ENCODE measurements at places on chromosomes 11 and 22.

DNA sequence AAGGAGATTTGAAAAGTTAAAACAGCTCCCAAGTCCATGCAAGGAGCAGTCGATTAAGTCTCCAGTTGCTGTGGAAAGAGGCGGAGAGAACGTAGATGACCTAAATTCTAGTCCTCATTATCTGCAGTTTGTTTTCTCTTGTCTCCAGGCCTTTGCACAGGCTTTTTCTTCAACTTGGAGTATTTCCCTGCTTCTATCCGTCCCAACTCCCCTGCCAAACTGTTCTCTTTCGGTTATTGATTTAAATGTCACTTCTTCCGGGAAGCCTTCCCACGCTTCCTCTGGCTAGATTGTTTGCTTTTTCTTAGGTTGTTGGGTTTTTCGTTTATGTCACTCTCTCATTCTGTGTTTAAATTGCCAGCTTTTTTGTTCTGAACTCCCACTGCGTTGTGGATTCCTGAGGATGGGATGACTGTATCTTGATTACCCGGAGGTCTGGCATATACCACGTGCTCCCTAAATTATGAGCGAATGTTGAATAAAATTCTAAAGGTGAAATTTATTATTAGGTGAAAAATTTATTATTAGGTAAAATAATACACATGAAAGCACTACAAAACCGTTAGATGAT is 463 bp downstream of the TMEM126B start:
- DNase-seq, result no peak

DNA sequence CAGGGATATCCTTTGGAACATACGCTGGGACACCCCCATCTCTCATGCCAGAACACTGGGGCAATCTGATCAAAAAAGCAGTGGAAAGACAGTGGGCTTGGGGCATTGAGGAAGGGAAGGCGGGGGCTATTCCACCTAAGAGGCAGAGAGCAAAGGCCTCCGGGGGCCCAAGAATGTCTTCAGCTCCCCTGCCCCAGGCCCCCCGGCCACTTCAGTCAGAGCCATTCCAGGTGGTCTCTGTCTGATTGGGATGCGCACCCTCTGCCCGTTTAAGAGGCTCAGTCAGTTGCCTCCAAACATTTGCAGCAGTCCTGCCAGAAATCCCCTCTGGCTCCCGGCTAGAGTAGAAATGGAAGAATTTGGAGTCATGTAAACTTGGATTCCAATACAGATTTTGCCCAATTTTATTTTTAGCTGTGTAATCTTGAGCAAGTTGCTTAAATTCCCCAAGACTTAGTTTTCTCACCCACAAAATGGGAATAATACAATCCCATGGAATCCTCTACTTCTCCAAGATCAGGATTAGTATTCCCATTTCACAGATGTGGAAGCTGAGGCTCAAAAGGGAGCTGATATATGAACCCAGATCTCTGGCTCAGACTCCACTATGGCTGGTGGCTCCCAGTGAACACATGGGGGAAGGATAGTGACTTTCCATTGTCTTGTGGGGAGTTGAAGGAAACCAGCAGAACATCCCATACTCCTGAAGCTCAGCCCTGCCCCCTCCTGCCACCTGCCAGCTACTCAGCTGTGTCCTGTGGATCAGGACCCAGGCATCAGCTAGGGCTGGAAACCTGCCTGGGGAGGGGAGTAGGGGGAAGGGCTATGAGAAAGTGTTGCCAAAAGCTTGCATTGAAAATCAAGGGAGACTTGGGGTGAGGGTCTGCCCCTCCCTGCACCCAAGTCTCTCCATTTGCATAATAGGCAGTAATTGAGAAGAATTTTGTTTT is 6.1 kb upstream of the WNT11 start:
- no peak for DNase-seq

DNA sequence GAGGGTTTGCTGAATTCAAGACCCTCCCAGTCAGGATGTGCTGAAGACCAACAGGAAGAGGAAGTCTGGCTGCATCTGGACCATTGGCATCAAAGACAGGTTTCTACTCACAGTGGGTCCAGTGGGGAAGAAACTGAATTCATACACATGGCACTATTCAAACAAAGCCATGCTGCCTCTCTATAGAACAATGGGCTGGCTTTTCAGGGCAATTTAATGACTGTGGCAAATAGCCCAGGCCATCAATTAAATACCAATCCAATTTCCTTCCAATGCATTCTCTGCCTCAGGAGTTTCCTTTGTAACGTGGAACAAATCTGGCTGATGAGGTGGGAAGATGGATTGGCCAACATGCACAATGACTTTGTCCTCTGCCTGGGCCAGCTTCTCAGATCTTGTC is 98.6 kb downstream of the SEZ6L start:
- DNase-seq, result no peak

- no peak for DNase-seq
These were observed 48.9 kb upstream of the KIRREL3 start for GRCh38 chr11:127049486-127049885.

DNA sequence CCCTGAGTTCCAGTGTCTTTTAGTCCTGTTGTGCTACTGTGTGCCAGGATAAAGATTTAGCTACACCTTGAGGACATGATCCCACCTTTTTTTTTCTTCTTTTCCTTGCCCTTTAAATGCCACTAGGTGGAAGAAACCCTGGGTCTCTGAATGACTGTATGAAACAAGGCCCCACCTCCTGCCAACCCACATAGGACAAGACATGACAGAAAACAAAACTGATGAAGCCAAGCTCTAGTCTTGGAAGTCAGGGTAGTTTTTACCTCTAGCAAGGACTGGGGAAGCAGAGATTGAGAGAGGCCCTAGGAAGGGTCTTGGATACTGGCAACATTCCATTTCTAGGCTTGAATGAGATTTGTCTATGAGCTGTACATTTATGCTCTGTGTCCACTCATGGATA is 410.7 kb downstream of the MIAT start:
- no peak for DNase-seq

GRCh38 chr22:50274311-50274710 is 4.1 kb upstream of the MAPK11 start:
- peak; percentile 63 for DNase-seq

GRCh38 chr11:114192841-114193389 is 103.3 kb upstream of the NNMT start:
- no peak for DNase-seq

DNA sequence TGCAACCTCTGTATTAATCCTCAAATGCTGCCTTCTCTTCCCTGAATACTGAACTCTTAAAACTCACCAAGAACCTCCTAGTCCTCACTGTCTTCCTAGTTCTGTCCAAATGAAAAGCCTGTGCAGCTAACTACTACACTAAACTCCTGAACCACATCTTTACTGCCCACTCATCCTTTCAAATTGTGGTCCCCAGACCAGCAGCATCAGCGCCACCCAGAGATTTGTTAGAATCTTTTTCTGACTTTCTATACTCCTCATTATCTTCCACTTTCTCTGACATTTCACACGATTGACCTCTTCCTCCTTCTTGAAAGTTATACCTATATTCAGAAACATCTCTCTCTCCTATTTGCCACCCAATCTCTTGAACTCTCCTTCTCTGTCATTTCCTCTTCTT is 461.3 kb downstream of the DLG2 start:
- no peak for DNase-seq

All from HEK293T (cell line).